ENCODE measurements at places on chromosomes 3 and 15. TPM values are rescaled to one million over a fixed set of nuclear protein-coding genes. Genes with fewer than 3 reads are reported as not detected.

The SERINC4 gene
- total RNA-seq = not detected

The GLDN gene
- total RNA-seq = 1.4 TPM

- no peak for DNase-seq
- H3K36me3 ChIP-seq = peaks cover 9% of the 10 kb centered on the region
- H3K27ac ChIP-seq = no peak overlapping the region
- H3K4me1 ChIP-seq = no peaks in the 10 kb centered on the region
Observed at GRCh38 chr3:196813903-196814302, 53.8 kb upstream of the SENP5 start.

GRCh38 chr3:194487289-194488054, 670 bp upstream of the ATP13A3 start:
- no peaks in the 10 kb centered on the region for H3K36me3 ChIP-seq
- H3K27me3 ChIP-seq = no peaks in the 10 kb centered on the region
- H3K27ac ChIP-seq = peak overlapping the region; percentile 96
- H3K4me1 ChIP-seq = peaks cover 12% of the 10 kb centered on the region

DNA sequence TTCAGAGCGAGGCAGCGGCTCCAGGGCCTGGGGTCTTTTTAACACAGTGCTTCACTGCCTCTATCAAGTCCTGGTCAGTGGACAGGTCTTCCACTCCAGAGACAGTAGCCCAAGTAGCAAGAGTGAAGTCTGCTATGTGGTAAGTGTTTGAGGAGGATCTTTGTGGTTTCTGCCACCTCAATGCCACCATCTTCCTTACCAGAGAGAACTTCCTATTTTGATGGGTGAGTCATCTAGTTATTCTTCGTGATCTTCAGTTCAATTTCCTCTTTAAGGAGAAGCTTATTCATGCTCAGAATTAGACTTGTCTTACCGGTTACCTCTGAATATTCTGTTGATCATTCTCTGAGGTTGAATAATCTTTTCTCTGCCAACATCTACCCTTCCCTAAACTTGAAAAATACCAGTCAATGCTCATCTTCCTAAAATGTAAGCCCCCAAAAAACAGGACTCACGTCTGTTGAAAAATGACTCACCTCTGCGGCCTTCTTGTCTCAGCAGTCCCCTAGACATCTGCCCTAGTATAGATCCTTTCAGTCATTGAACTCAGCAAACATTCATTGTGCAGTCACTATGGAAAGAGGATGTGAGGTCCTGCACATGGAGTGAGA, 32.2 kb upstream of the BCL6 start:
- H3K27me3 ChIP-seq = no peaks in the 10 kb centered on the region
- no peak overlapping the region for H3K27ac ChIP-seq
- no peak for DNase-seq

DNA sequence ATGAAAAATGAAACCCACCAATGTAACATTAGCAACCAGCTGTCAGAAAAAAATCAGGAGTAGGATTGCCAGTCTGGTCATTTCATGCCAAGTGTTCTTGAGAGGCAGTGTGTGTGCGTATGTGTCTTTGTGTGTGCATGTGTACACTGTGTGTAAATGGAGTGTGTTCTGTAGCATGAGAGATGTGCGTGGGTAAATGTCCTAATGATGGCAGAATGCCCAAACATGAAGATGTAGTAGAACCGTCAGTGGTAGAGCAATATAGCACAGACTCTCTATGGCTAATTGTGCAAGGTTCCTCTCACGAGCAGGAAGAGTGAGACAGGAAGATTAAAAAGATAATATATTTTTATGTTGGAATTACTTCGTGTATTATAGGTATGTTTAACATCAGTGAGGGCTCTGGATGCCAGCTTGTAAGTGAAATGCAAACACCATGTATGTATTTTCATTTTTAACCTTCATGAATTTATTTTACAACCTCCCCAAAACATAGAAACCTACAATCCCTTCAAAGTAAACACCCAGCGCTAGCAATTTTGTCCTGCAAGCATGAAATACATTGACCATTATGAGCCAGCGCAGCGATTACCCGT, 1038.7 kb downstream of the IGSF11 start:
- no peak overlapping the region for H3K4me3 ChIP-seq
- DNase-seq = no peak
- H3K36me3 ChIP-seq = no peaks in the 10 kb centered on the region

All from liver (tissue), 10 donors.